Adrenal gland (tissue), 19 donors: ENCODE measurements at places on chromosomes 3 and 15. TPM values are rescaled to one million over a fixed set of nuclear protein-coding genes. Genes with fewer than 3 reads are reported as not detected.
A peak's percentile ranks its signal among the peaks of the same experiment; 100 is the strongest.

DNA sequence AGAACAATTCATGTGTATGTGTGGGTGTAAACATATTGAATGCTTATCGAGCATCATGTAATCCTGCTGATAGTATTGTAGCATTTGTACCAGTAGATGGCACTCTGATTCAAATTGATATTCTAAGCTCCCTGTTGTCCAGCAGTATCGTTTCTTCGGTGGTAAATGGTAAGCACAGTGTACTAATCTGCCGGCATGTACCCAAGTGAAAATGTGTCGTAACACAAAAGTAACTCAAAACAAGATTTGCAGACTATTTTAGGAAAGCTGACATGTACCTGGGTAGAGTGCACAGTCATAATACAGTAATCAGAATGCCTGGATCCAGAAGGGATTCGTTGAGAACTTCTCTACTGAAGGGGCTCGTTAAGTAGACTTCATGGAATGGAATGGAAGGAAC, 31.7 kb upstream of the MNS1 start:
- no peak overlapping the region for H3K4me3 ChIP-seq
- H3K36me3 ChIP-seq: no peaks in the 10 kb centered on the region
- no peaks in the 10 kb centered on the region for H3K4me1 ChIP-seq
- DNase-seq: no peak
- H3K27me3 ChIP-seq: no peaks in the 10 kb centered on the region

DNA sequence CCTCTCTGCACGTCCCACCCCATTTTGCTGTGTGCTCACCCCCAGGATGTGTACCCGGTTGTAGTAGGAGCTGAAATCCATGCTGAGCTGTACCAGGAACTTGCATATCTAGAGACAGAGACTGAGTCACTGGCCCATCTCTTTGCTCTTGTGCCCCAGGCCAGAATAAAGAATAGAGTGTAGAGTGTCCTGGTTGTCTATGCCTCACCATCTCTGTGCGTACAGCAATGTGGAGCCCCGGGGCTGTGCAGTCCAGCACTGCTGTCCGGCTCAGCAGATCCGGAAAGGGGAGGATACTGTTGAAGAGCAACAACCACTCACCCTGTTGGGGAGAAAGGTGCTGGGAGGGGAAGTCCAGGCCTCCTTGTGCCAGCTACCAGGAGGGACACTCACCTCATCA, 2.6 kb downstream of the DALRD3 start:
- DNase-seq: no peak
- no peak overlapping the region for H3K4me3 ChIP-seq
- peaks cover 52% of the 10 kb centered on the region for H3K4me1 ChIP-seq

- H3K27me3 ChIP-seq: no peaks in the 10 kb centered on the region
- no peak for DNase-seq
- H3K36me3 ChIP-seq: no peaks in the 10 kb centered on the region
Measured at GRCh38 chr3:94643400-94643799, 580.5 kb downstream of the NSUN3 start.

DNA sequence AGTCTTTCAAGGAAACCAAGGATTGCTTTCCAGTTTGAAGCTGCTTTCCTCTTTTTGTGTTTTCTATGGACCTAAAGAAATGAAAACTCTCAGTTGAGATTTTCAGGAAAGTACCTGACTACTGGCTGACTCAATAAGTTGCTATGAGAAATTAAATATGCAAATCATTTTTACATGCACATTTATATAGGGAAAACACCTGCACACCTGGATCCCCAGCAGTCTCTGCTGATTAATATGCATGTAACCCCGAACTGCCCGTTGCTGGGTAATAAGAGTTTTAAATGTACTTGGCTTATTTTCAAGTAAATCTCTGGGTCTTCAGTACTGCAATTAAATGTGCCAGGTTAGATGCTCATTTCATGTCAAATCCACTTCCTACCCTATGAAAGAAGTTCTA, 77.2 kb downstream of the KBTBD8 start:
- H3K27ac ChIP-seq: no peak overlapping the region
- H3K36me3 ChIP-seq: no peaks in the 10 kb centered on the region
- no peak overlapping the region for H3K4me3 ChIP-seq
- H3K27me3 ChIP-seq: no peaks in the 10 kb centered on the region
- no peak for DNase-seq

DNA sequence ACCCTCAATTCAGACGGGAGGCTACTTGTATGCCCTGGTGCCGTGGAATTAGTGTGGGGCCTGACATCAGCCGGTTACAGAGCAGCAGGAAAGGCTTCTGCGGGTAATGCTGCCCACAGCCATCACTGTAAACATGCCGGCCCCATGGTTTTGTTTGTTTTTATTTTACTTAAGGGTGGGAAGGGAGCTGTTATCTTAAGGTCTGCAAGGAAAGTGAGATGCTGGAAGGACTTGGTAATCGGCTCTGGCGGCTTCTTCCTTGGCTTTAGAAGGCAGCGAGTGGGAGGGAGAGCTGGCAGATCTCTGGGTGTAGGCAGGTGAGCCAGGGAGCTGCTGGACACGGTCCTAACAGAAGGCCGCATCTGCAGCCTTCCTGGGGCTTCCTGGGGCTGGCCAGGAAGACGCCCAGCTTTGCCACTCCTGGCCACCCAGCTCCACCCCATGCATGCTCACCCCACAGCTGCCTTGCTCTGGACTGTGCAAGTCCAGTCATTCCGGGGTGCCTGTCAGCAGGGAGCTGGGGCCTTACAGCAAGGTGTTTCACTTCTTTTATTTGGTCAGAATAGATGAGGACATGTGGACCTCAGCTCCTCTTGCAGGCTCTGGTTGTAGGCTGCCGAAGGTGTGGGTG, 54.1 kb upstream of the FURIN start:
- H3K27ac ChIP-seq: no peak overlapping the region
- H3K4me3 ChIP-seq: no peak overlapping the region
- no peaks in the 10 kb centered on the region for H3K4me1 ChIP-seq
- DNase-seq: no peak

GRCh38 chr3:195179776-195180489, 91.0 kb downstream of the XXYLT1 start:
- no peaks in the 10 kb centered on the region for H3K36me3 ChIP-seq
- no peak overlapping the region for H3K4me3 ChIP-seq
- peaks cover 10% of the 10 kb centered on the region for H3K4me1 ChIP-seq
- DNase-seq: no peak

DNA sequence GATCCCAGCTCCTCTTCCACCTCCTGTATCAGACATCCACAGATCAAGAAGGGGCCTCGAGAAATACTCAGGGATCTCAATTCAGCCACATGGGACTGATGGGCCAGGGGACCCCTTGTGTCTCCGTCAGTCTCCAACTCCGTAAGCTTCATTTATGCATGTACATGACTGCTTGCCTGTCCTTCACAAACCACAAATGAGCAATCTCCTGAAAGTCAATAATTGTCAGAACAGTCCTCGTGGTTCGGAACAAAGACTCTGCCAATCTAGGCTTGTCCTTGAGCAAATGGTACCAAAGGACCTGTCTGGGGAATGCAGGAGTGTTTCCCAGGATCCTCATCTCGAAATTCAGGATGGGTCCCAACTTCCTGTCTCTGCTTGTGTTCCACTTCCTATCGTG, 20.8 kb downstream of the SLC12A8 start:
- H3K4me3 ChIP-seq: no peak overlapping the region
- no peaks in the 10 kb centered on the region for H3K4me1 ChIP-seq
- H3K27ac ChIP-seq: no peak overlapping the region
- H3K36me3 ChIP-seq: no peaks in the 10 kb centered on the region
- no peak for DNase-seq

- no peak overlapping the region for H3K27ac ChIP-seq
- H3K27me3 ChIP-seq: no peaks in the 10 kb centered on the region
- H3K4me3 ChIP-seq: no peak overlapping the region
Measured at GRCh38 chr3:36456784-36457183, 76.5 kb downstream of the STAC start.

GRCh38 chr15:29693225-29693624, 129.0 kb downstream of the TJP1 start:
- peak; percentile 42 for DNase-seq
- H3K4me3 ChIP-seq: no peak overlapping the region
- no peak overlapping the region for H3K27ac ChIP-seq
- no peaks in the 10 kb centered on the region for H3K4me1 ChIP-seq

GRCh38 chr3:63656786-63657185, 4.3 kb downstream of the SNTN start:
- no peak for DNase-seq
- no peak overlapping the region for H3K4me3 ChIP-seq
- H3K27ac ChIP-seq: no peak overlapping the region
- no peaks in the 10 kb centered on the region for H3K4me1 ChIP-seq

- peaks cover 9% of the 10 kb centered on the region for H3K4me1 ChIP-seq
- no peaks in the 10 kb centered on the region for H3K27me3 ChIP-seq
- DNase-seq: no peak
- no peaks in the 10 kb centered on the region for H3K36me3 ChIP-seq
- no peak overlapping the region for H3K4me3 ChIP-seq
Measured at GRCh38 chr3:122255757-122256439, 69.2 kb upstream of the CSTA start.

TBC1D23 gene
- total RNA-seq: 112 TPM

LYZL4 gene
- total RNA-seq: not detected
